Fibroblast of upper back skin (primary cell): ENCODE measurements at places on chromosomes 6 and 20.

- DNase-seq: no peak
These were observed 39.6 kb downstream of the LAMA4 start for GRCh38 chr6:112214739-112215269.

DNA sequence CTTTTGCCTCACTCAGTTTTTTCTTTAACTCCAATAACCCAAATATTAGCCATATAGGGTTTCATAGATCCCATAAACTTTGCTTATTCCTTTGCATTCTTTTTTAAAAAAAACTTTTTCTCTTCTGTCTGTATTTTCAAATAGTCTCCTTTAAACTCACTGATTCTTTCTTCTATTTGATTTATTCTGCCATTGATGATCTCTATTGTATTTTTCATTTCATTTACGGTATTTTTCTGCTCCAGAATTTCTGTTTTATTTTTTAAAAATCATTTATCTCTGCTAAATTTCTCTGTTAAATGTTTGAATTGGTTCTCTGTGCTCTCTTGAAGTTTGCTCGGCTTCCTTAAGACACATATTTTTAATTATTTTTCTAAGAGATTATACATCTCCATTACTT, 573.3 kb upstream of the MAN1A1 start:
- no peak for DNase-seq

GRCh38 chr6:15626878-15627674, 35.8 kb downstream of the DTNBP1 start:
- DNase-seq: no peak

GRCh38 chr6:109447878-109448555, 7.5 kb downstream of the SMPD2 start:
- DNase-seq: no peak
